Epithelial cell of esophagus (primary cell): ENCODE measurements at places on chromosomes 1 and 21.

- DNase-seq, result no peak
These were observed 33.0 kb downstream of the ADGRL2 start for GRCh38 chr1:81833722-81834121.

- DNase-seq, result no peak
These were observed 120.8 kb upstream of the DSCAM start for GRCh38 chr21:40967771-40968170.

DNA sequence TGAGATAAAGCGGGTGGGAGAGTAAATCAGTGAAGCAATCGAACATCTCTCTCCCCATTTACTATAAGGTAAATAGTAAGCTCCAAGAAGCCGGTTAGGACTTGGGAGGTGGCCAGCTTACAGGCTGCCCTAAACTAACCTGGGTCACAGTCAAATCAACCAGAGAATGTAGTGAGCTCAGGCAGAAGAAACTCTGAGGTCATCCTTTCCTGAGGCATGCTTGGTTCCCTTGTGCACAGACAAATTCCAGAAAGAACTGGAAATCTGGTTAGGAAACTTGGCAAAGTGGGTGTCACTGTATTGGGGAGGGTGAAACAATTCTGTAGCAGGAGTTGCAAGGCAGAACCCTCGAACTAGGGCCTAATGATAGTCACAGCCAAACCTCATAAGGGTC is 72.5 kb downstream of the NTMT2 start:
- no peak for DNase-seq

DNA sequence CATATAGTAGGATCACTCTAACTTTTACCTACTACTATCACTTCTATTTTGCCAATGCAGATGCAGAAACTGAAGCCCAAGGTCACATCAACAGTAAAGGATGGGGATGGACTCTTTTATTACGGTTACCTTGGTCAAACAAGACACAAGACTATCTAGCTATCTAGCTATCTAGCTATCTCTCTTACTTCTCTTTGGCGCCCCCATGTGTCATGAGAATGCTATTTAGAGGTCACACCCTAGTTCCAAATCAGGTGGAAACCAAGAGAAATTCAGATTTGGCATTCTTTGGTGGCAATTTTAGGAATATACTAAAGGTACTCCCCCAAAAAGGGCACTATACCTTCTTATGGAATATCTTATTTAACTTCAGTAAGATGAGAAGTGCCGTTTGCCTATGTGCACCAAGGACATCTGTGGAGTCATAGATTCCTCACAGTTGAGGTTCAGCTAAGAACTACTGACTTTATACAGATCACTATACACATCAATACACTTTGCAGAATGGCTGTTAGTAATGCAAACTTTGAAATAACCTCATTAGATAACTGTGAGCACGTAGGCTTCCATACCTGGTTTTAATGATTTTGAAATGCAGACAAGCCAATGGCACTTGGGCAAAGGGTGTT is 6.7 kb downstream of the ZNF648 start:
- DNase-seq, result peak; percentile 57
